NCI-H2081 treated with DMSO at 0.1 percent for 48 hours (cell line): ENCODE measurements at places on chromosomes 5 and 9.

GRCh38 chr9:111975709-111976108 is 79.1 kb downstream of the UGCG start:
- no peak for DNase-seq

DNA sequence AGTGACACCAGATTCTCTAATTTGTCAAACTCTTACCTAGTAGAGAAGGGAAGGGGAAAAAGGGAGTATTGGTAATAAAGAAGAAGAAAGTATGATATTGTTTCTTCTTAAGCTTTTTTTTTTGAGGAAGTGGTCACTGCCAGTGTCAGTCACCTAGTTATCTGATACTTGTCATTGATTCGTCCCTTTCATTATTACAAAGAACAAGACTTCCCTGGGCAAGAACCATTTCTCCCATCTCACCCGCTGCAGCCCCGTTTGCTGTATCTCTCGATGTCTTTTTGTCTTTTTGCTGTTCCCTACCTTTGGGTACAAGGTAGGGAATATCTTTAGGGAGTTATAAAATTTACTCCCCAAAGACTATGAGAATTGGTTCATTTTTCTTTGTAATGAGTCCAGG is 249.0 kb downstream of the ARHGAP26 start:
- DNase-seq: no peak

DNA sequence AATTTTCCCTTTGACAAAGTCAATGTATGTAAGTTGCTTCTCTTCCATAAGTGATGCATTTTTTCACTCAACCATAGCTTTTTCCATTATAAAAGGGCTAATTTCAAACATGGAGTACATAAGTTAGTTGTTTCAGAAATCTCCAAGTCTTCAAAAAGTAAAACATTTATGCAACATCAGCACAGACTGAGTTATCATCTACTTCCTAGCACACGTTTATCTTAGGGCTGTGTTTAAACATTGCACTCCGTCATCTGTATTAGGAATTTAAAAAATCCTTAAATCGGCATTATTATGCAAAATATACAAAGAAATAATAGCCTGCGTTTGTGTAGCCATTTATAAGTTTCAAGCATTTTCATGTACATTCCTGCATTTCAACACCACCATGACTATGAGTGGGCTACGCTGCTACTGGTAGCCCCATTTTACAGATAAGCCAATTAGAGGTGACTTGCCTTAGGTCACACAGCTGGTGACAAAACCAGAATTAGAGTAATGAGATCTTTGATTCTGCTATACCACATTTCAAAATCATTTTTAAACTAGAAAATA is 43.4 kb downstream of the PTPN3 start:
- DNase-seq: no peak

DNA sequence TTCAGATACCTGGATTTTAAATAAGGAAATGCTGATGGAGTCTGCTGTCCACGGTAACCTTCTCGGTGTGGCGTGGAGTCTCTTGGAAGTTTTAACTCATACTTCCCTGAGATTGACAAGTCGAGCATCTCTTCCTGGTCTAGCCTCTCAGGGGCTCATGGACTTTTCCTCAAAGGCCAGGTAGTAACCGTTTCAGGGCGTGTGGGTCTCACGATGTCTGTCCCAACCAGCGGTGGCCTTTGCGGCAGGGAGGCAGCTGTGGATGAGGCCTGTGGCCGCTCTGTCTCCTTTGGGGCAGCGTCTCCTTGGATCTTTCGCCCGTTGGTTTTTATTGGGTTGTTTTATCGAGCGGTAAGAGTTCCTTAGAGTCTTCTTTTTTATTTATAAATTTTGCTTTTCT is 32.8 kb downstream of the CEP72 start:
- DNase-seq: no peak
